ENCODE measurements at places on chromosomes 13 and 19.

DNA sequence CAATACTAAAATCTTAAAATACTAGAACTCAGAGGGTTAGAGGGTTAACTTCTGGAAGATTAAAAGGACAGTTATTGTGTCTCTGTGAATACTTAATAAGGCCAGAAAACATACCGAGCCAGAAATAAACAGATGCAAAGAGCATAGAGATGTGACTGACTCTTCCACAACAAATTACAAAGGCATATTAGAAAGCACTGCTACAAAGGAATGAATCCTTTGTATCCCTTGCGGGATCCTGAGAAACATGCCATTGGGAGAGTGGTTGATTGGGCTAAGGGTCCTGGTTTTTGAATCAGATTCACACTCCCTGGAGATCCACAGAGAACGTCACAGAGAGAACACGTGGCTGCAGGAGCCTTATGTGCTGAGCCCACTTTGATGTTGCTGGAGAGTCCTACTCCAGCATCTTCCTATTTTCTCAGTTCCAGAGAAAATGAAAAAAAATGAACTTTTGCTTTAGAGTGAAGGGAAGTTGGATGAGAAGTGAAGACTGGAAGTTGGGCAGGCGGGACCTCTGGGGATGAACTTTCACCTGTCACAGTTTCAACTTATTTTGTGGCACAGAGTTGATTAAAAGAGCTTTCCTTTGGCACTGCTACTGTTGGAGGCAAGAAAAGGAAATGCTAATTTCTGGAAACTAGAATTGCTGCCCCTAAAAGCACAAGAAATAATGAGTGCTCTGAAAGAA, 309.9 kb downstream of the DCT start:
- DNase-seq = no peak

GRCh38 chr19:1107661-1108261, 4.0 kb downstream of the GPX4 start:
- DNase-seq = no peak

- no peak for DNase-seq
Observed at GRCh38 chr19:11995174-11995573, 30.3 kb downstream of the ZNF763 start.

GRCh38 chr13:78841358-78841963, 182.5 kb upstream of the OBI1 start:
- DNase-seq = no peak

DNA sequence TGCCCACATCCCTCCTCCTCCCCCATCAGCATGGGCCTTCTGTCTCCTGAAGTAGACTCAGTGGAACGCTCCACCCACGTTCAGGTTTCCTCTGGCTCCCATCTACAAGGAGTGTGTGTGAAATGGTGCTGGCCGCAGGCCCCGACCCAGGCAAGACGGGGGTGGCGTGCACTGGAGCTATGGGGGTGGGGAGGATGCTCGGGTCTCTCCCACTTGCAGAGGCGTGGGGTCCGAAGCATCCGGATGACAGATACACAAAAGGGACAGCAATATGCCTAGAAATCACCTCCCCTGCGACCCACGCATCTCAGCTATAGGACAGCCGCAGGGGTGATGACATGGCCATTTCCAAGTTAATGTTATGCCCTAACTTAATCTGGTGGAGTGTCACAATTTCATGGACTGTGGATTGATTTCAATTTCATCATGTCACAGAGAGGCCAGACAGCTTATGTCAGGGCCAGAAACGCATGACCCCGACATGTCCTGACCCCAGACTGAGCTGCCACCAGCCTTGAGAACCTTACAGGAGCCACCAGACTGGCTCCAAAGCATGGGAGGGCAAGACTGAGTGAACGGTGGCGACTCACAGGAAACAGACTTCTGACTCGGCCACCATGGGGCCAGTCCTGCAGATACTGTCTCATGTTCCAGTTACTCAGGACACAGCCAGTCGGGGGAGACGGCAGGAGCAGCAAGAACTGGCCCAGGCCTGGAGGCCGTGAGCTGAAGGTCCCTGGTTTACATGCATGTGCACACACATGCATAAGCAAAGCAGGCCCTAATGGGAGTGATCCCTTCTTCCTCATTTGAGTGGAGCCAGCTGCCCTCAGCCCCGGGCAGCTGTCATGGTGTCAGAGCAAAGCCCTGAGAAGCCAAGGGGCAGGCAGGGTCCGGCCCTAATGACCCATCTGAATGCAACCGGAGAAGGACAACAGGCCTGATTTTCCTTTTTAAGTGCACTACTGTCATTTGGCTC, 82.2 kb downstream of the SLC7A1 start:
- DNase-seq = no peak

GRCh38 chr13:68124437-68125086, 894.4 kb upstream of the PCDH9 start:
- DNase-seq = no peak

GRCh38 chr19:55255618-55256423, 3.0 kb downstream of the PPP6R1 start:
- DNase-seq = no peak

- no peak for DNase-seq
Observed at GRCh38 chr19:3276341-3276799, 51.9 kb downstream of the CELF5 start.

GRCh38 chr13:68690567-68690966, 1417.1 kb upstream of the ATXN8OS start:
- no peak for DNase-seq

DNA sequence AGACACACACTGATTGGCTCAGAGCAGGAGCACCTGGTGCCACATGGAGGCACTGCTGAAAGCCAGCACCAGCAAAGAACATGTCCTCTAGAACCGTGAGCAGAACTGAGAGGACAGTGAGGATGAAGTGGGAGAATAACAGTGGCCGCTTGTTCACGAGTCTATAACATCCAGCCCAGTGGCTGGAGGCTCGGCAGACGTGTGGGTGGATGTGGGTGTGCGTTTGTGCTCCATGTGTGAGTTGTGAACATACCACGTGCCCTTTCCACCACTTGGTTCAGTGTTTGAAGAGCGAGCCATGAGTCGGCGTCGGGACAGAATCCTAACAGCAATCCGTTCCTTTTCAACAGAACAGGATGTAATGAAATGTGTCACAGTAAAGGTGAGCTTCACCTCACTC, 113.0 kb downstream of the SOX1 start:
- DNase-seq = no peak

DNA sequence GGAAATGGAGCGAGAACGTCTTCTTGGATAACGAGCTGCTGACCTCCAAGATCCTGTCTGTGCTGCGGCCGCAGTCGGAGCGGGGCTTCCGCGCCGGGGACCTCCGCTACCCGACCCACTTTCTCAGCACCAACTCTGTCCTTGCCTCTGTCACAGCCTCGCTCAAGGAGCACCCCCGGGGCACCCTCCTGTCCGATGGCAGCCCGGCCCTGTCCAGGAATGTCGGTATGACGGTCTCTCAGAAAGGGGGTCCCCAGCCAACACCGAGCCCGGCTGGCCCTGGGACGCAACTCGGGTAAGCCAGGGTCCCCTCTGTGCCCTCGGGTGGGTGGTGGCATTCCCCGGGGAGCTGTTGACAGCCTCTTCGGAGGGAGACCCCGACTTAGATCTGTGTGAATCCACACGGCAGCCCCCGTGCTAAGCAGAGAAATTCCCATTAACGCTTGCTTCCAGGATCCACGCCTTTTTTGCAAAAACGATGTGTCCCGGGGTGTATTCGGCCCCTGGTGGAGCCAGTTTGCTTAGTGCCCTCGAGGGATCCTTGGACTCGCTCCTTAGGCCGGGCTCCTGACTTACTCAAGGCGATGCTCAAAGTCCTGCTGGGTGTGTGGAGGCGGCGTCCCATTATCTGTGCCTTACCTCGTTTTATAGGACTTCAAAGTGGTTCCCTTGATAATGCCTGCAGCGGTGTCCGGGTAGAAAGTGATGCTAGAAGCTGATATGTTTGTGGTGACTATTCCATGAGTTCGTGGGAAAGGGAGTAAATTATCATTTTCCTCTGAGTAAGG, 48.5 kb downstream of the PEX11G start:
- DNase-seq = no peak

DNA sequence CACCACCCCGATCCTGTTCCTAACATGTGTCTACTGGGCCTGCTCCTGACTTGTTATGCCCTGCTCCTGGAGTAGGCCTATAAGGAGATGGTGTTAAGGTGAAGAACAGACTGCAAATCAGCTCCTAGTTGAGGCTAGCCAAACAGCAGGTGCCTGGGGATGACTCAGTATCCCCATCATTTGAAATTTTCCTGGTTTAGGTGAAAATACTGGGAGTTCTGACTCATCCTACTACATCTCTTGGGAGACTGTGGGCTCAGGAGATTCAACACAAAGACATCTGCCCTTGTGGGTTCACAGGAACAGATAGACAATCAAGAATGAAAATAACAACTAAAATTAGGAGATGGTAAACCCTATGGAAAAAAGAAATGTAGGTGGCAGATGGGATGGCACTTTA, 41.2 kb downstream of the BRD4 start:
- no peak for DNase-seq

DNA sequence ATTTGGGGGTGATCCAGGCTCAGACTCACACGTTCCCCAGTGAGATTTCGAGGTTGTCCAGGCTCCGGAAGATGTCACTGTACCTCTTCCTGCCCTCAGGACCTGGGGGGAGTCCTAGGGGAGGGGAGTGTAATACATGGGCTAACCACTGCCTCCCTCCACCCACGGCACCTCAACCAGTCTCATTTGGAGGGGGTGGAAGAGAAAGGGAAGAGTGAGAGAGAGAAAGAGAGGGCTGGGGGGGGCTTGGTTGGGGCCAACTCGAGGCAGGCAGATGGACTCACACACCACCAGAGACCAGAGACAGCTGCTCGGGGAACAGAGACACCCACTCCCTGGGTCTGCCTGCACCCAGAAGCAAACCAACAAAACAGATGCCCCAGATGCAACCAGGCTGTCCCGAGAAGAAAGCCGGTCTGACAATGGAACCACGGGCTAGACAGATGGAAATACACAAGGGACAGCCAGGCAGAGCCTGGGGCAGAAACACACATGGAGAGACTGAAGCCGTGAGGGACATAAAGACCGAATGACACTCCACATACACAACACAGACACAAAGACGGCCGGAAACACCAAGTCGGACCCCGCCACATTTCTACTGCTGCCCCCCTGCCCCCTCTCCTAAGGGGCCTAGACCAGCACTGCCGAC, 825 bp downstream of the GMIP start:
- no peak for DNase-seq

DNA sequence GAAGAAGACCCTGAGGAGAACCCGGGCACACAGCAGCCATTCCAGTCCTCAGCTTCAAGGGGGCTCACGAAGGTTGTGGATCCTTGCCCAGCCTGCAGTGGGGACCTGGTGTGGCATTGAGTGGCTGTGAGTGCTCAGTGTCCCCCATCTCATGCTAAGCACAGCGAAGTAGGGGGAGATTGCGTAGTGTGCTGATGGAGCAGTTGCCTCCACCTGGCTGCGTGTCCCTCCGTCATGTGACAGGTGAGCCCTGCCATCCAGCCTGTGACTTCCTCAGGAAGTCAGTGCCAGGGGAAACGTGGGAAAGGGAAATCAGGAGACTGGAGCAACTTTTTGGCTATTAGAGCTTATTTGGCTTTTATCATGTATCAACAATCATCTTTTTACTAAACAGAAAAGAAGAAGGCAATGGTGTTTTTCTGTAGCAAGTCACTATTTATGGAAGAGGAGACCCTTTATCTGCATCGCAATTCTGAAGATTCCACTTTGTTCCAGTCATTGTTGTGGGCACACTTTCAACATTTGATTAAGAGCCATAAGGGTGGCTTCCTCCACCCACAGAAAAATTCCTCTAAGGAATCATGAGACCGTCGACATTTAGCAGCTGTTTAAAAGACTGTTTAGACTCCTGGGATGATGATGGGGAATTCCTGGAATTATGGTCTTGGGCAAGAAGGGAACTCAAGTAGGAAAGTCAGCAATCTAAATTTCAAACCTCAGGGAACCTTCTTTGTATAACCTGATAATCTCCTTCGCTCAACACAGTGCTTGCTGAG, 126.8 kb upstream of the SPATA13 start:
- no peak for DNase-seq

GRCh38 chr13:100266026-100266425, 177.1 kb downstream of the PCCA start:
- no peak for DNase-seq
